ENCODE measurements at places on chromosomes 1 and 21.

GRCh38 chr1:225525377-225525776, 97.5 kb upstream of the LBR start:
- no peak for DNase-seq

GRCh38 chr1:31564606-31564989, 11.7 kb upstream of the TINAGL1 start:
- no peak for DNase-seq

DNA sequence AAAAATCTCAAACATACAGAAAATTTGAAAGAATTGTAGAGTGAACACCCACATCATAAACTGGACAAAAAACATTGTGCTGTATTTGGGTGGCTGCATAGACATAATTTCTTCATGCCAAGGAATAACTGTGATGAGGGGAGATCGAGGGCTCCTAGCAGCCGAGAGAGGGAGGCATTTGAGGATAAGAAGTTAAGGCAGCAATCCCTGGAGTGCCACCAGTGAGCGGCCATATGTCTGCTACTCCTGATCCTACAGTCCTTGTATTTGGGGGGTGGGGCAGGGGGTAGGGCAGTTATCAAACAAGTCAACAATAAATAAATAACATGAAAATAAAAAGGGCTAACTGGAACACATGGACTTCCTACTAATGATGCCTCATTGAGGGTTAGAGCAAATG, 54.5 kb downstream of the ATP5PO start:
- no peak for DNase-seq

- no peak for DNase-seq
Observed at GRCh38 chr1:37726751-37727585, 34.7 kb downstream of the CDCA8 start.

DNA sequence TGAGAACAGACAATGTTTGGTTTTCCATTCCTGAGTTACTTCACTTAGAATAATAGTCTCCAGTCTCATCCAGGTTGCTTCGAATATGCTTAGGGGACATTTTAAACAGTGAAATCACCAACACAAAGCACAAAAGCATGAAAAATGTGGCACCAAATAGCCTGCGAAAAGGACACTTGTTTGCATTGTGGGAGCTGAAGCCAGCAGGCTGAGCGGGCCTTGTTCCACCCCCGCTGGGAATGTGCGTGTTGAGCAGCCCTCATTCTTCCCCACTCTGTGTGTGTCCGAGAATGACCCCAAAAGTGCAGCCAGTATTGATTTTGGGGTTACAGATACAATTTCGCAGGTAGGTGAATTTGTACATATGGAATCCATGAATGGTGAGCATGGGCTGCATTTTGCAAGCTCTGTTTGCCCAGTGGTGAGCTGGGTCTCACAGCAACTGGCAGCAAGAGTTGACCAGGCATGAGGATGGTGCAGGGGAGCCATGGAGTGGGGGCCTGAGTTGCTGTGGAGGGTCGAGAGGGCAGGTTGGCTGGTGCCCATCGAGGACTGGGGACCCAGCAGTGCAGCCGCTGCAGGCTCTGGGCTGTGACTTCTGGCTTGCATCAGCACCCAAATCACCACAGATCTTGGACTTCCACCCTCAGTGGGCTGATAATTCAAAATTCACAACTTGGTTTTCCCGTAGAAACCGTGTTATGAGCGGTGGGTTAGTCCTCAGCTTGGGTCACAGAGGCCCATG, 29.4 kb downstream of the NENF start:
- no peak for DNase-seq

DNA sequence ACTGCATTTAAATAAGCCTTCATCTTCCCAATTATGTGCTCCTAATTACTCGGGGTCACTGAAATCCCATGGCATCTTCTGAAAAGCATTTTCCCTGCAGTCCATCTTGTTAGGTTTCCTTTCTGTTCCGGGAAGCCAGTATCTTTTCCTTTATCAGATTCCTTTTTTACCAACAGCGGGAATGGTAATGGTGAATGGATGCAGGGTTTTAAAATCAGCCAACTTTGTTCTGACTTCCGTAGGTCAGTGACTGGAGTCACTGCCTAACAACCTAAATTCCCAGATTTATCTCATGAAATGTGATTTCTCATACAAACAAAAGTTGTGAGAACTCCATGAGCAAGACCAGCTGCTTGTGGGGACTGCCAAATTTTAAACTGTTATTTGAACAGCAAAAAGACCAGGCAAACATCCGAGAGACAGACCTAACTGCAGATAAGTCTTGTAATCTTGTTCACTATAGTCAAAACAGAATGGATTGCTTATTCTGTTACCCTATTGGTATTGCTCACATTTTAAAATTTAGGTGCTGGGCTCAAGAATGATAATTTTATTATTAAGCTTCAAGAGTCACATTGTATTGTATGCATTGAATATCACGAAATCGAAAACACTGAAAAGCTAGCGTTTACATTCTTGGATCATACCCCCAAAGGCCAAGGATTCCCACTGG, 1.2 kb upstream of the RWDD3 start:
- DNase-seq: no peak

GRCh38 chr1:205477121-205477758, 21.4 kb upstream of the BLACAT1 start:
- no peak for DNase-seq

DNA sequence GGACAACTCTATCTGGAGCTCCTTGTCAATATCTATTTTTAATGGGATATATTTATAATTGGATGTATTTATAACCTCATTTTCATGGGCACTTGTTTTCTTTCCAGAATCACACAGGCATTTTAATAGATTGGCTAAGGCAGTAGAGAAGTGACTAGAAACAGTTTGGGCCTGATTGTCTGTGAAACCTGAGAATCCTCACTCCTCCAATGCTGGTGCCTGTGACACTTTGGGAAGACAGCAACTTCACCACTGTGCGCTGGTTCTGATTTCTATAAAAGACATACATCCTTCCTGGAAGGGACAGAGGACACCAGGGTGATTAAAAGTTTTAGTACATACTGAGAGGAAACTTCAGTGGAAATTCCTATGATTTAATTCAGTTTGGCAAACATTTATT, 39.6 kb upstream of the RXRG start:
- no peak for DNase-seq

DNA sequence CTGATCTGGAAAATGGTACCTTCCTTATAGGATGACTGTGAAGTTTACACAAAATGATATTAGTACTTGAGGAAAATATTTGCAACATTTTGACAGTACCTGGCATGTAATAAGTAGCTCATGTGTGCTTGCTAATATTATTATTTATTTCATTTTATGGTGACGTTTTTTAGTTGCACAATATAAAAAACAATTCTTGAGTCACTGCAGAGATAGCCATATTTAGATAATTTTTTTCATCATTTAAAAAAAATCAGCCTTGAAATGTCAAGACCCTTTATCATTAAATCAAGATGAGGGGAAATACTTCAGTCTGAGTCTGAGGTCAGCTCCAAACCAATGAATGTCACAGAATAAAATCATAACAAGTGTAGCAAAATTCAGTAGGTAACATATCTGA, 196.8 kb upstream of the RUNX1 start:
- DNase-seq: no peak

- DNase-seq: no peak
Observed at GRCh38 chr1:168719306-168720111, 9.5 kb downstream of the DPT start.

DNA sequence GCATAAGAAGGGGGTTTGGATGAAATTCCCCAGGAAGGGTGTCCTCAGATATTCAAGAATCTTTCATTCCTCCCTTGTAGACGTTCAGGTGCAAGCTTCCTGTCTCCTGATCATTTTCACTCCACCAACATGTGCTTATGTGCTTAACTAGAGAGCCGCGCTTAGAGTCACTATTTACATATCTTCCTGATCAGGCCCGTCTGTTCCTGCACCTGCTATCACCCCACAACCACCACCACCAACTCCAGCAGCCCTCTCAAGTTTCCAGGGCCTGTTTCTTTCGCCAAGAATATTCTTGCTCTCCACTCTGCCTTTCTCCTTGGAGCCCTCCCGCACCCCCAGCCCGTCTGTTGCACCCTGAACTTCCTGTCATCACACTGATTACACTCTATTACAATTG, 113.4 kb downstream of the SPSB1 start:
- no peak for DNase-seq

DNA sequence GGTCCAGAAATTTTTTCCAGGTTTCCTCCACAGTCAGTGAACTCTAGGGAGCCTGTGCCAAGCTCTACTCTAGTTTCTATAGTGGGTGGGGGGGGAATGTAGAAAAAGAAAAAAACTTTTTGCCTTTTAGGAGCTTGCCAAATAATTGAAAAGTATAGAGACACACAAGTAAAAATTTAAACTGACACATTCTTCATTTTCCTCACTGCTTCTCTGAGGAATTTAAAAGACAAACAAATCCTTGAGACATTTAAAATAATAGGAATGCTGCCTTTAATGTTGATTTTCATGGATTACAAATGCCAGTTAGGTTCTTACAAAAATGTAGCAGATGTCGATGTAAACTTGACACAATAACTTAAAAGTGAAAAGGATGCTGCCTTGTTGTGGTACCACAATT, 241.9 kb downstream of the DNM3 start:
- DNase-seq: no peak

- no peak for DNase-seq
Observed at GRCh38 chr1:201060586-201060985, 37.1 kb upstream of the KIF21B start.

GRCh38 chr1:231903586-231904081, 277.0 kb downstream of the DISC1 start:
- no peak for DNase-seq

DNA sequence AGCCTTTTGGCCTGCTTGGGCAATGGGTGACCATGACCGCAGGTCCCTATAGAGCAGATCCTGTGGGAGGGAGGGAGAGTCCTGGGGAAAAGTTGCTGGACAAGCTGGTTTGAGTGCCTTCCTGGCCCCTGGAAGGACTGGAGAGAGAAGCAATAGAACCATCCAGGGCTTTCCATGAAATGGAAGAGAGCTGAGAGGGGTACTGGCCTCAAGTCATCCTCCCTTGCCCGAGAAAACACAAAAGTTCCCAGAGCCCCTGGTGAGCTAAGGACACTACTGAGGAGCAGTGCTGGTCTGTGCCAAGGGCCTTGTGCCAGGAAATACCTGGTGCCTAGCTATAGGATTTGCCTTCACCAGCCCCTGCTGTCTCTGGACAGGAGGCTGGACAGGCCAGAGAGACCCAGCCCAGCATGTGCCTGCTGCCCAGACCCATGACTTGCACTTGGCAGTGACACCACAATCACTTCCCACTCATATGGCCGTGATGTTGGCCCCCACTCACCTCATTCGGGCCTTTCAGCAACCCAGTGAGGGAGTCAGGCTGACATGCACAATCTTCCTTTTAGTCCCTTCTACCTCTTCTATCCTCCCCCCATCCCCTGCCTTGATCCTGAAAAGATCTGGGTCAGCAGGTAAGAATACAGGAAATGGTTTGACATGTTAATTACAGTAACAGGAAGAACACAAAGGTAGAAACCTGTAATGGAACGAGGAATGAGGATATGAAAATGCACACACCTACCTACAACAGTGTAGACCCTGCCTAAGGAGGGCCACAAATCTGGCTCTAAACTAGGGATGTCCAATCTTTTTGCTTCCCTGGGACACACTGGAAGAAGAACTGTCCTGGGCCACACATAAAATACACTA, 7.0 kb downstream of the SH3BP5L start:
- DNase-seq: no peak

DNA sequence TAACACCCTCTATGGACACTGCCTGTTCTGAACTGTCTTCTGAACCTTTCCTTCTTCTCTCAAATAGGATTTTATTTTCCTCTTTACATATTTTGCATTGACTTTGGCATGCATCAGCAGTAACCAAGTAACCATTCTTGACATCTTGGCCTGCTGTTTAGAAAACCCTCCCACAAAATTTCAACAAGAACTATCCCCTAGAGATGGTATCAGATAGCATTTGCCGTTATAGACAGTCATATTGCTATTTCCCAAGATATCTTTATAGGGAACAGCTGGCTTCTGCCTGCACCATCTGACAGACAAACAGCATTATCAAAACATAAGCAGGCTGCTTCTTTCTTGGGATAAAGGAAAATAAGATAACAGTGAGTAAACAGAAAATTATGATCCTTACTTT, 54.7 kb downstream of the LHX8 start:
- no peak for DNase-seq

DNA sequence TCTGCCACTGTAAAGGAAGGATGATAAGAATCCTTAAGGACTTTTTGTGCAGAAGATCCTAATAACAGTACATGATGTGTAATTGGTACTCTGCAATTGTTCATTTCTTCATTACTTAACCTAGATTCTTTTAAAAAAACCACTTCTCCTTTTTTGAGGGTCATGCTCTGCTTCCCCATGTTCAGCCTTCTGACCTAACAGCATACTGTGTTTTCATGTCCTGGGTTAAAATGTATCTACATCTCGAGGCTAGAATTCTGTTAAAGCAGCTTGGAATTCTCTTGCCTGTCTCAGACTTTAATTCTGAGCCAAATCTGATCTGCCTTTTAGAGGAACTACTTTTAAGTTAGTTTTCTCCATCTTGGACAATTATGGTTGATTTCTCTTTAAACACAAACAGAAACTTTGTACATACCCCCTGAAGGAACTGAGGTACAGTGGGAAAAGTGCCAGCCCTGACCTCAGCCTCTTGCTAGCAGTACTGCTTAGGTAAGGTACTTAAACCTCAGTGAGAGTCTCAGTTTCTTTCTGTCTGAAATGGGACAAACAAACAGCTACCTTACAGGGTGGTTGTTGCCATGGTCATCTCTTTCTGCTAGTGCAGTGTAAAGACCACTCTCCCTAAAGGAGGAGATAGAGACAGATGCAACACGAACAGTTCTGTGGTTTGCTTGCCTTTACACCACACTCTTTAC, 103.2 kb upstream of the DYNLT5 start:
- DNase-seq: no peak

Data from stimulated activated CD4-positive, alpha-beta T cell treated with anti-CD3 and anti-CD28 coated beads, Interleukin-4, amount 100 ng/mL, for 1 hour (primary cell).